ENCODE measurements at places on chromosomes 12 and 14.
A peak's percentile ranks its signal among the peaks of the same experiment; 100 is the strongest.

DNA sequence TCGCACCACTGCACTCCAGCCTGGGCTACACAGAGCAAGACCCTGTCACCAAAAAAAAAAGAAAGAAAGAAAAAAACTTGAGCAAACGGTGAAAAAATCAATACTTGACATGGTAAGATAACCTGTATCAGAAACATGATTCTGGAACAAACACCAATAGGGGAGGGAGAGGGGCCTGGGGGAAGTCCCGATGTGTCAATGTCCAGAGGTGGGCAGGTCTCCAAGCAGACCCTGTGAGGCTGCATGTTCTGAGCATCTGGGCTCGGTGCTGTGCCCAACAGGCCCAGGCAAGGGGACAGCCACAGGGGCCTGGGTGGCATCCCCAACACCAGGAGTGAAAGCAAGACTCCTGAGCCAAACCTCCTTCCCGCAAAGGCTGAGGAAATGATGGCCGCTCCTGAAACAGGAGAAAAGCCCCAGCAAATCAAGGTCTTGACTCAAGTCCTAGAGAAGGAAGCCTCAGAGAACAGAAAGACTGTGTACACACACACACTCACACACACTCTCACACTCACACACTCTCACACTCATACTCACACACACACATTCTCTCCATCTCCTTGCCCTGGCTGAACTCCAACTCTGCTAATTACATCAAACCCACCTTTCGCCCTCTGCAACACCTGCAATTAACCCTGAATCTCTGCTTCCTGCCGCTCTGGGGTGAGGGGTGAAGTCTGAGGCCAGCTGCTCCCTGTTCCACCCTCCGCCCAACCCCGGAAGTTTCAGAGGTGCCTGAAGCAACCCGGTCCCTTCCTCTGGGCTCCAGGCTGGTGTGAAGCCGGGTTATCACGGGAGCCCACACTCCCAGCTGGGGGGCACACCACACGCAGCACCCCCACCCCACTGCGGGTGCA, 20.4 kb downstream of the CCDC88C start:
- DNase-seq, result no peak

DNA sequence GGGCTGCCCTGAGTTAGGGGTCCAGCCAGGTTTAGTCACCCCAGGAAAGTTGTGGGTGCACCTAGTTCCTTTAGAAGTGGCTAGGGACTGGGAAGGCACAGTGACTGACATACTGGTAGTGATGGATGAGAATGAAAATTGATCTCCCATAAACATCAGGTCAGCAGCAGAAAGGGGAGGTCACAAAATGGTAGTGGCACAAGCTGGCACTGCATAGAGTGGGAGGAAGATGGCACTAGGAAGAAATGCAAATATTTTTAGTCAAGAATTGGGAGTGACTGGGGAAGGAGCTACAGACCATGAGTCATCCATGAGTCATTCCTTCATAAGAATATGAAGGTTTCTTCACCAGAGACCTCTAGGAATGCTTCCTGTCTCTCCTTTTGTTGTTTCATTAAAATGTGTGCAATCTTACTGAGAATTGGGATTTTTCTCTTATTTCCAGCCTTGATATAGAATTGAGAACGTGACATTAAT, 198.3 kb upstream of the AMIGO2 start:
- DNase-seq, result peak; percentile 82

DNA sequence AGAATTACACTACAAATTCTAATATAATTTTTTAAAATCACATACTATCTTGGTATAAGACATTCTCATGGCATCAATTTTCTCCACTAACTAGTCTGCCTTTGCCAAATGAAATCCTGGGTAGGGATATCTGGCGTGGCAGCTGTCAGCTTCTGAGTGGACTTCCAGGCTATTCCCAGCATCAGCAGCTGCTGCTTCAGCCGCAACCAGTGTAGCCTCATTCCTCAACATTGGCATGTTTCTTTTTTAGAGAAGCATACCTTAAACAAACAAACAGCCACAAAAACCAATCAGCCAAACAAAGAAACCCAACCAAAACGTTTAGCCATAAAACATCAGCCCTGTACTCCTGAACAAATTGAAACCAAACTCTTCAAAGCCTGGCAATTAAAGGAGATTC, 235.8 kb downstream of the SSPN start:
- DNase-seq, result no peak

- DNase-seq, result no peak
Observed at GRCh38 chr14:105273062-105273461, 24.7 kb downstream of the BTBD6 start.

DNA sequence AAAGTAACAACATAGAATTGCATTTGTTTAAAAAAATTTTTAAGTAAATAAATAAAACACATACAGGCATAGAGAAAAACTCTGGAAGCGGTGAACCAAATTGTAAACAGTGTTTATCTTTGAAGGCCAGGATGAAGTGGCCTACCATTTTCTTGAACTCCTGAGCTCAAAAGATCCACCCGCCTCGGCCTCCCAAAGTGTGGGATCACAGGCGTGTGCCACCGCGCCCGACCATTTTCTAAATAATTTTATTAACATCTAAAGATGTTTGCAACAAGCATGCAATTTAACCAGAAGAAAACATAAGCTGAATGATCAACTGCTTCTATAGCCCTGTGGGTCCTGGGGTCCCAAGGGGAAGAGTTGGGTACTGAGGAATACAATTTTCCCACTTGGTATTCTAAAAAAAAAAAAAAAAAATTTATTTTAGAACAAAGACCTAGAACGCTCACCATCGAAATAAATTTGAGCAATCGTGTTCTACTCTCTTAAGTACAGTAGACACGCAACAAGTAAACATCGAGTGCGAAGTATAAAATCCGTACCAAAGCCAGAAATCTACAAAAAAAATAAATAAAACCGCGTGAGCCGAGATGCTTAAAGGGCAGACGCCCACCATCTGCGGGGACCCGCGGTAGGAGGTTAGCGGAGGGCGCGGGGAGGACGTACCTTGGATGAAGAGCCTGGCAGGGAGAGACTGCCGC, 484 bp downstream of the MIS18BP1 start:
- DNase-seq, result no peak

DNA sequence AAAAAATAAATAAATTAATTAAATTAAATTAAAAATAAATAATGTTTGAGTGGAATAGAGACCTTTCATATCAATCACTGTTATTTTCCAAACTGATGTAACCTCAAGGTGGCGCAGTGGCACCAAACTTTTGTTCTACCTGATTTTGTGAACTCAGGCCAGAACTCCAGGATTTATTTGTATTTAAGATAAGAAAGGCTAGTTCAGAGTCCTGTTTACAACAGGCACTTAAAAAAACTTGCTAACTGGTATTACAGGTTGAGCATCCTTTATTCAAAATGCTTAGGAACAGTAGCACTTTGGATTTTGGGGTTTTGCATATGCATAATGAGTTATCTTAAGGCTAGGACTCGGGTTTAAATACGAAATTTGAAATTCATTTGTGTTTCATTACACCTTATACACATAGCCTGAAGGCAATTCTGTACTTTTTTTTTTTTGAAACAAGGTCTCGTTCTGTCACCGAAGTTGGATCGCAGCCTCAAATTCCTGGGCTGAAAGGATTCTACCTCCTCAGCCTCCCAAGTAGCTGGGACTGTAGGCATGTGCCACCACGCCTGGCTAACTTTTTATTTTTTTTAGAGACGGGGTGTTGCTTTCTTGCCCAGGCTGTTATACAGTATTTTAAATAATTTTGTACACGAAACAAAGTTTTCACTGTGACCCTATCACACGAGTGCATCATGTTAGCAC, 32.4 kb downstream of the YY1 start:
- no peak for DNase-seq

DNA sequence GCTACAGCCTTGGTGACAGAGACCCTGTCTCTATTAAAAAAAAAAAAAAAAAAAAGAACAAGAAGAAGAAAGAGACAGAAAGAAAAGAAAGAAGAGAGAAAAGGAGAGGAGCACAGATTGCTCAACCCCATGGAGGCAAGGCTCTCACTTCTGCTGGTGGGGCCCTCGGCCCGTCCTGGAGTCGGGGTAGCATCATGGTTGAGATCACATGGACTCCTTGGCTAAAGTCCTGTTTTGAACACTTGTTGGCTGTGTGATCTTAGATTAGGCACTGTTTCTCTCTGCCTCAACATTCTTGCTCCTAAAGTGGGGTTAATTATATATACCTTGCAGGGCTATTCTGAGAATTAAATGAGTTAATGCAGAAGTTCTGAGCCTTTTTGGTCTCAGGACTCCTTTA, 207.7 kb downstream of the CACNA1C start:
- DNase-seq, result no peak

DNA sequence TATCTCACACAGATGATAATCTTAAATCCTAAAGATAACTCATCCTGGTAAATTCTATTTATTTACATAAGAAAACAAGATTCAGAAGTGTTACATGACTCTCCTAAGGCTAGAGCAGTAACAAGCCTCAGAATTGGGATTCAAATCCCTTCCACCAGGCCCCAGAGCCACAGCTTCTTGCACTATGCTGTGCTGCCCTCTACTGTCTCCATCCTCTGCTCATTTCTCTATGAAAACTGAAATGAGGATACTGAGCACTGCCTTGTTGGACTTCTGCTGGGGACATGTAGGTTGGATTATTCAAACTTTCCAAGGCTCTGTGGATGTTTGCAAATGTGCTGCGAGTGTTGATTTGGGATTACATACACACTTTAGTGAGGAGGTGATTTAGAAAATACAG, 23.5 kb upstream of the C12orf50 start:
- no peak for DNase-seq

DNA sequence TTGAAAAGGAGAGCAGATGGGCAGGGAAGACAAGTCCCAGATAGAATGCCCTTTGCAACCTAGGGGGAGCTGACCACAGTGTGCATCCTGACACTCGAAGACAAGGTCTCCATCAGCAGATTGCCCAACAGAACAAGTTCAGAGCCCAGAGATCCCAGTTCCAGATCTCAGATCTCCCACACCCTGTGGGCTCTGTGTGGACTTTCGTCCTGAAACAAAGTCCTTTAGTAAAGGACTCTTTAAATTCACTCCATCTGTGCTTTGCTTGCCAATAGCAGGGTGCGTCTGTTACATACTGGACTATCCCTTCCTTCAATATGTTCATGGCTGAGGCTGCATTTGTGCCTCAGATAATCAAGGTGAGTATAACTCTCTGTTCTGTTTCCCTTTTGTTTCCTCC, 8.7 kb upstream of the C1RL start:
- DNase-seq, result no peak

- peak; percentile 60 for DNase-seq
Observed at GRCh38 chr14:73472185-73473114, 14.1 kb upstream of the NUMB start.

GRCh38 chr12:6426882-6427671, 17.7 kb upstream of the CD27 start:
- DNase-seq, result no peak

GRCh38 chr14:74605531-74606223, 6.4 kb downstream of the LTBP2 start:
- DNase-seq, result no peak

- DNase-seq, result no peak
Observed at GRCh38 chr12:95116773-95117172, 43.4 kb upstream of the NR2C1 start.

DNA sequence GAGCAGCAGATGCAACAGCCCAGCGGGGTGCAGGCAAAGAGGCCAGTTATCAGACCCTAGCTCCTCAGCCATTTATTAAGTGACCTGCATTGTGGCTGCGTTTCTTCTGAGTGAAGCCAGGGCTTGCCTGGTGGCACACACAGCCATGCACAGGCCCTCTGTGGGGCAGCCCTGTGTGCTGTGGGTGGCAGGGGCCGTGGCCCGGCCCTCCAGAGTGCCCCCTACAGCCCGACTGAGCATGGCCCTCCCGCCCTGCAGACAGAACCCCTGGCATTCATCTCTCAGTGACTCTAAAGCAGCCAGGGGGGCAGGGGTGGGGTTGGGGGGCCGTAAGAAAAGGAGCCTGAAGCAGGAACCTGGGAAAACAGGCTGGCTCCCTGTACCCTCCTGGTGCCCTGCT, 226.0 kb upstream of the PWP1 start:
- DNase-seq, result no peak

- no peak for DNase-seq
Observed at GRCh38 chr14:69149461-69150244, 3.3 kb downstream of the DCAF5 start.

DNA sequence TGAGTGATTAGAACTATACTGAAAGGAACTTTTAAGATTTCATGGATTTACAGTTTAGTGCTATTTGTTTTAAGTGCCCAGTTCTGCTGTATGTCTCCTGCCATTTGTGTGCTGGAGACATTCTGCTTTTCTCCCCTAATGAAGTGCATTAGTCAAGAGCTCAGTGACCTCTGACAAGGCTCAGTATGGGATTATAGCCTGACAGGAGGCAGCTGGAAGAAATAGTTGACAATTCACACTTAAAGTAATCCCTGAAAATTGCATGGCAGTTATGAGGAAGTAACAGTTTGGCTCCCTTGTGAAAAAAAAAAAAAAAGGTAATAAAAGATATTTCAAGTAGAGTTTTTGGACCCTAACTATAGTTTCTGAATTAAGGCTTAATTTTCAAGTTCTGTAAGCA, 70.3 kb downstream of the ALX1 start:
- no peak for DNase-seq

DNA sequence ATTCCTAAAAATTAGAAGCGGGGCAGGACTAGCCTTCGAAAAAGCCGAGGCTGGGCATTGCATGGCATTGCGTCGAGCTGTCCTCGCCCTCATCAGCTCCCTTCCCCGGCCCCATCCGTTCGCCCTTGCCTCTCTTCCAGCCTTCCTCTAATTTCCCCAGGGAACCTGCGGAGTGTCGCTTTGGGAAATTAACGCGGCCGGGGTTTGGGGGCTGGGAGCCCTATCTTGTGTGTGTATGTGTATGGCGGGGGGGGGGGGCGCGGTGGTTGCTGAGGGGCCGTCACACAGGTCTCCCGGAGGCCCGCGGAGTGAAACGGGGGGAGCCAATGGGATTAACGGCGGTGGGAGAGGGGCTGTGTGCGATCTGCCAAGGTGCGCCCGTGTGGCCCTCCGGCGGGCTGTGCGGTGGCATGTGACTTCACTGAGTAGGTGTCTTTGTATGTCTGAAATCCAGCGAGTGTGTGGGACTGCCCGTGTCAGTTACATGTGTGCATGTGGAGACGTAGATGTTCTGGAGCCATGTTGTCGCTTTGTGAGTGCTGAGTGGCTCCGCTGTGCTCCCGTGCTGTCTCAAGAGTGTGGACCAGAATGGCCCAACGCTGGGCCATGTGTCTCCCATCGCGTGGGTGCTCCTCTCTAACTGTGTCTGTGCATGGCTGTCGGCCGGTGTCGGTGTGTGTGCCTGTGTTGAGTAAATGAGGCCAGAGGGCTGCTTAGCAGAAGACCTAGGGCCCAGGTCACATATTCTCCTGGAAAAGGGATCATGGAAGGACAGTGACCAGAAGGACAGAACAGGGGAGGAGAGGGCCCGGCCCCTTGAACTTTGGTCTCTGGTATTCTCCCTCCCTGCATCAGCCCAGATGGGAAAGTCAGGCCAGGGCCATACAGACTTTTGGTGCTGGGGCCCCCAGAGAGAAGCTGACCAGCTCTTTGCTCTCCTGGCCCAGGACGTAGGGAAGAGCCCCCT, 1.5 kb downstream of the PTMS start:
- DNase-seq, result no peak

Measured in HFF-Myc (cell line).